Renal pelvis (tissue), 12 donors: ENCODE measurements at places on chromosomes 12 and 14. TPM values are rescaled to one million over a fixed set of nuclear protein-coding genes. Genes with fewer than 3 reads are reported as not detected.

The MAPK1IP1L gene
- polyA plus RNA-seq, result 114 TPM

The BRAP gene
- 18.9 TPM for polyA plus RNA-seq

The MANSC4 gene
- polyA plus RNA-seq, result 0.24 TPM

The KRT3 gene
- not detected for polyA plus RNA-seq

The ATL1 gene
- polyA plus RNA-seq, result 8.7 TPM

The RASSF9 gene
- 11.8 TPM for polyA plus RNA-seq

The MDP1 gene
- polyA plus RNA-seq, result 15.3 TPM

The NR4A1 gene
- polyA plus RNA-seq, result 14.7 TPM

The LTB4R2 gene
- 4.4 TPM for polyA plus RNA-seq

The KRT6A gene
- polyA plus RNA-seq, result not detected

The MYL2 gene
- polyA plus RNA-seq, result not detected

The REP15 gene
- 2.4 TPM for polyA plus RNA-seq

The CRIP1 gene
- 34.6 TPM for polyA plus RNA-seq

The SLC38A4 gene
- polyA plus RNA-seq, result 28.3 TPM

The PLA2G1B gene
- 0.41 TPM for polyA plus RNA-seq

The EPYC gene
- not detected for polyA plus RNA-seq

The AVPR1A gene
- 8.4 TPM for polyA plus RNA-seq

The GALNT16 gene
- 4.6 TPM for polyA plus RNA-seq

The LMNTD1 gene
- not detected for polyA plus RNA-seq

The MEG3 gene
- 122 TPM for polyA plus RNA-seq

The NR2C1 gene
- polyA plus RNA-seq, result 76.5 TPM

The BICDL1 gene
- 42.5 TPM for polyA plus RNA-seq

The KLRC1 gene
- 0.64 TPM for polyA plus RNA-seq

The RPL10L gene
- polyA plus RNA-seq, result not detected

The KCNJ8 gene
- polyA plus RNA-seq, result 22.8 TPM

The RGS6 gene
- 0.93 TPM for polyA plus RNA-seq

The TPH2 gene
- polyA plus RNA-seq, result 0.18 TPM

The CD69 gene
- 1.6 TPM for polyA plus RNA-seq

The SIX6 gene
- not detected for polyA plus RNA-seq

The KLHL33 gene
- polyA plus RNA-seq, result 0.27 TPM

The TRPV4 gene
- polyA plus RNA-seq, result 14.7 TPM

The FAIM2 gene
- polyA plus RNA-seq, result 4.9 TPM

The NINJ2 gene
- 1.5 TPM for polyA plus RNA-seq

The B4GALNT3 gene
- 15.1 TPM for polyA plus RNA-seq

The GYS2 gene
- polyA plus RNA-seq, result 0.11 TPM

The PELI2 gene
- 26.0 TPM for polyA plus RNA-seq

The LALBA gene
- polyA plus RNA-seq, result not detected

The B3GNT4 gene
- polyA plus RNA-seq, result 3.6 TPM

The OAS2 gene
- polyA plus RNA-seq, result 6.0 TPM

The CLEC4D gene
- 0.16 TPM for polyA plus RNA-seq
